ENCODE measurements at places on chromosomes 12 and 14.

DNA sequence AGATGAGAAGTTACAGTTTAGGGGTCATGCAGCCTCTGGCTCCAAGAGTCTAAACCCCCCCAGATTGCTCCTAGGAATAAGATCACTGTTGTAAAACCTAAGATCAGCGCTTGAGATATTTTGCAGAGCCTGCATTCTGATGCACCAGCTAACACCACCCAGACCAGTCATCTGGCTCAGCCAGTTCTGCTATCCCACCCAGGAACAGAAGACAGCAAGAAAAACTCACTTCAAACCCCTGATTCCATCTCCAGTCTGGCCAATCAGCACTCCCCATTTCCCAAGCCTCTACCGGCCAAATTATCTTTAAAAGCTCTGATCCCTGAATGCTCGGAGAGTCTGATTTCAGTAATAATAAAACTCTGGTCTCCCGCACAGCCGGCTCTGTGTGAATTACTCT lies 158.6 kb downstream of the ZNF664 start:
- DNase-seq: no peak

DNA sequence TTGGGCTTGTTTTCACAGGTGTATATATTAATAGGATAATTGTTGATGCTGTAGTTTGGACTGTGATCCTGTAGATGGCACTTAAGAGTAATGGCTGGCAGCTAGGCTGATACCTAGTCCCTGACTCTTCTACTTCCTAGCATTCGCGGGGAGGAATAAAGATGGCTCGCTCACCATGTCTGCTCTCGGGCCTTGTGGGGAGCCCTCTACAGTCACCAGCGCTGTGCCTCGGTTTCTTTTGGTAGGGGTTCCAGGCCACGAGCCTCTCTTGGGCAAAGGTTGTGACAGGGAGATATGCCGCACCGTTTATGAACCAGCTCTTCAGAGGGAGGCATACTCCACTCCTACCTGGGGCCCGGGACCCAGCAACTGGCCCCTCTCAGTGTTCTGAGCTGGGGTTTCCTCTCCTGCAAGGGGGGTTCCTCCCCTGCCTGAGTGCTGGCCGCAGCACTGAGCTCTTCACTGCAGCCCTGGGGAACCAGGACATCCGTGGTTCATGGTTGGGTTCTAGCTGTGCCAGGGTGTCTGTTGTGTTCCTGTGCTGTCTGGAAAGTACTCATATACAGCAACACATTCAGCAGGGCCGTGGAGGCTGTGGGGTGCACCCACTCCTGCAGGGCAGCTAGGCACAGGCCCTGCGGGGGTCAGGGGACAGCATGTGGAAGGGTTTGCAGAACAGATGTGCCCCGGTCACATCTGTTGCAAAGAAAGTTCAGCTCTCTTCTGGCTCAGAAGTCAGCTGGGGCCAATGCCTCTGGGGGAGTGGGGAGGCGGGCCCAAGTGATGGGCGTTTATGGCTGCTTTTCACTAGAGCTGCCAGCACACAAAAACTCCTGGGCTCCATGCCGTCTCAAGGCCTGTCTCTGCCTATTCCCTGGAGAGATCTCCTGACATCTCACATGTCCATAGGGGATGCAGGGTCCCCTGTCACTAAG lies 147.9 kb downstream of the PPFIA2 start:
- DNase-seq: no peak

GRCh38 chr14:90034156-90034555 lies 27.6 kb upstream of the KCNK13 start:
- no peak for DNase-seq

GRCh38 chr14:20551606-20552005 lies 9.2 kb downstream of the RNASE9 start:
- no peak for DNase-seq

DNA sequence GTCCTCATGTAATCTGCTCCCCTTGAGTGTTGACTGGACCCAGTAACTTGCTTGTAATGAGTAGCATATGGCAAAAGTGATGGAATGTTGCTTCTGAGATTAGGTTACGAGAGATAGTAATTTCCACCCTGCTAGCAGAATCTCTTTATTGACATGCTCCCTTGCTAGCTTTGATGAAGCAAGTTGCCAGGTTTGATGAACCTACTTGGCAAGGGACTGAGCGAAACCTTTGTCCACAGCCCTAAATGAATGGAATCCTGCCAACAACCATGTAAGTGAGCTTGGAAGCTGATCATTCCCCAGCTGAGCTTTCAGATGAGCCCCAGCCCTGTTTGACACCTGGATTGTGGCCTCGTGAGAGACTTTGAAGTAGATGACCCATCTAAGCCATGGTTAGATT lies 120.8 kb upstream of the PLXNC1 start:
- DNase-seq: no peak

DNA sequence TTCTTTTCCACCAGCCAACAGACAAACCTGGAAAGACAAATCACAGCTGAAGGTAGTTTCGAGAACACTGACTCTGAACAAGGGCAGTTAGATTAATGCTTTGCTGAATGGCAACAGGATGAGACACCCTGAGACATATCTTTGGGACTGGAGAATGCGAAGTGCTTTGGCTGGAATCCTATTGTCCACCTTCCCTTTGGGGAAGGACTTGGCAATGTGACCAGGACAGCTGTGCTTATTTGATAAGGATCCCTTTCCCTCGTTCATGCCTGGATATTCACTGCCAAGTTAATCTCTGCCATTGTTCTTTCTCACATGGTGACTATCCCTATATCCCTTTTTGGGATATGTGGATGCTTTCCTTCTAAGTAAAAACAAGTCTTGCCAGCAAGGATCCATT lies 537.1 kb upstream of the SEL1L start:
- no peak for DNase-seq

DNA sequence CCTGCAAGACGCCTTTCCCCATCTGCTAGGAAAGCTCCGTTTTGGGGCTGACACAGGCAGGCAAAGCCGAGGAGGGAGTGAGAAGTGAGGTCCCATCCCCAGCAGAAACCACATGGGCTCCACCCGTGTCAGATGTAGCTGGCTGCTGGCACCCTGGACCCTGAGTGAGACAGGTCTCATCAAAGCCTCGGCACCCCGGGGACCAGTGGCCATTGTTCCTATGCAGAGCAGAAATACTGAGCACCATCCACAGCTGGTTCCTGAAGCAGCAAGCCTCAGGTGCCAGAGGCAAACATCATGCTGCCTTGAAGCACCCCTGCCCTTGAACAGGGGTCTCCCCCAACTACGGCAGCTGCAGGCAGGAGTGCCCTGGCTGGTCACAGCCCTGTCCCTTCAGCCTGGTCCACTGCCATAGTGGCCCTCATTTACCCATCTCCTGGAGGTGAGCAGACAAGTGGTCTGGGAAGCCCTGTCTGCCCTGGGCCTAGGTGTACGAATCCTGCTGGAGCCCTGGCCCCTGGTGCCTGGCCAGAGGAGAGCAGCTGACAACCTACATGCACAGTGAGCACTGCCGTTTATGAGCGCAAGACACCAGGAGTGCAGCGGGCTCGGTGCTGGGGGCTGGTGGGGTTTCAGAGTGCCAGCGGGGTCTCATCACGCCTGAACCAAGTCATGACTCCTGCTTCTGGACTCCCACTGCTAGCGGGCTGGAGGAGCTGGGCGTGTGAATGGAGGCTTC lies 289.8 kb upstream of the RTL1 start:
- no peak for DNase-seq

DNA sequence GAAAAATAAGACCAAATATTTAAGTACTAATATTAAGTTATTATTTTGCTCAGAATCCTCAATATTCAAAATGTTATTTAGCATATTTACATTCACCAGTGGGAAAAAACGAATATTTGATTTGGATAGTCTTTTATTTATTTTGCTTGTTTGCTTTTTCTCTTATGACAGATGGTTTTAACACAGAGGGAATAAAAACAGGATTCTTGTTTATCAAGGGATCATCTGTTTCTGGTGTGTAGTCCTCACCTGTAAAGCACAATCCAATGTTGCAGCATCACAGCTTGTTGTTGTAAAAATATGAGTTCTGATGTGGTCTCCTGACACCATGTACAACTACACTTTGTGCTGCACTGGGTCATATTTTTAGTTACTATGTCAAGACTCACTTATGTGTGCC lies 103.9 kb downstream of the AVPR1A start:
- DNase-seq: no peak

DNA sequence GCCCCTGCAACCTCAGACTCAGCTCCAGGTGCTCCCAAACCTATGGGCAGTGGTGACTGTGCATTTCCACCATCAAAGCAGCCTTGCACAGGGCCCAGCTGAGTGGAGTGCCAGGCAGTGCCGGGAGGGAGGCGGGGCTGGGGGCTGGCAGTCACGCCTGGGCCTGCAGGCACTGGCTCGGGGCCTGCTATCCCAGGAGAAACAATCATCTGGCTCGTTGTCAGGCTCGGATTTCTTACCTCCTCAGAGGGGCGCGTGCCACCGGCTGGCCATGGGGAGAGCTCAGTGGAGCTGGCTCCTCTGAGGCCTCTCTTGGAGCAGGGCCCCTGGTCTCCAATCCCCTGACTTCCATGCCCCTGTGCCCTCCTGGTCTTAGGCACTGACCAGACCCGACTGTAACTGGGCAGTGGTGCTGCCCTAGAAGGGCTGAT lies 20.2 kb upstream of the PPP1R13B start:
- no peak for DNase-seq

- no peak for DNase-seq
Measured at GRCh38 chr12:124814741-124815613, 48.7 kb downstream of the SCARB1 start.

GRCh38 chr12:66160704-66161103 lies 9.1 kb downstream of the TMBIM4 start:
- DNase-seq: no peak

DNA sequence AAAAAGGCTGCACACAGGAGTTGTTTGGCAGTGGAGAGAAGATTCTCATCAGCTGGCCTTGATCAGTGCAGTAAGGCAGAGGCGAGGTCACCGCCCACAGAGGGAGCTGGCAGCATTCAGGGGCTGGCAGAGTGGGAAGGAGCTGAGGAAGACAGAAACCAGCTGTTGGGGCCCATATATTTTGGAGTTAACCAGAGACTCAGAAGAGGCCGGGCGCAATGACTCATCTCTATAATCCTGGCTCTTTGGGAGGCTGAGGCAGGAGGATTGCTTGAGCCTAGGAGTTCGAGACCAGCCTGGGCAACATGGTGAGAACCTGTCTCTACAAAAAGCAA lies 17.7 kb downstream of the SMCO2 start:
- no peak for DNase-seq

DNA sequence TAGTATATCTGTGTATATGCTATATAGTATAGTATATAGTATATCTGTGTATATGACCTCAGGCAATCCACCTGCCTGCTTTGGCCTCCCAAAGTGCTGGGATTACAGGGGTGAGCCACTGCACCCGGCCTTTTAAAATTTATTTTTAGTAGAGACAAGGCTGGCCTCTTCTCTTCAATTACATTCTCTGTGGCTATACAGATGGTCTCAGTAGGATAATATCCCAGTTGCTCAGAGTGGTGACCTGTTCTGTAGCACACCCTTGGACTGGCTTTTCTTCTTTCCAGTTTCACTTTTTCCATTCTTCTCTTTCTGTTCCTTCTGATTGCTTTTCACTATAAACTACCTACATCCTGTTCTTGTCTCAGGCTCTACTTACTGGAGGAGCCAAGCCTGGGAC lies 3.1 kb upstream of the NFATC4 start:
- no peak for DNase-seq

GRCh38 chr12:117118838-117119591 lies 19.8 kb upstream of the TESC start:
- DNase-seq: no peak
